ENCODE measurements at places on chromosomes 16 and 17.
A peak's percentile ranks its signal among the peaks of the same experiment; 100 is the strongest.

DNA sequence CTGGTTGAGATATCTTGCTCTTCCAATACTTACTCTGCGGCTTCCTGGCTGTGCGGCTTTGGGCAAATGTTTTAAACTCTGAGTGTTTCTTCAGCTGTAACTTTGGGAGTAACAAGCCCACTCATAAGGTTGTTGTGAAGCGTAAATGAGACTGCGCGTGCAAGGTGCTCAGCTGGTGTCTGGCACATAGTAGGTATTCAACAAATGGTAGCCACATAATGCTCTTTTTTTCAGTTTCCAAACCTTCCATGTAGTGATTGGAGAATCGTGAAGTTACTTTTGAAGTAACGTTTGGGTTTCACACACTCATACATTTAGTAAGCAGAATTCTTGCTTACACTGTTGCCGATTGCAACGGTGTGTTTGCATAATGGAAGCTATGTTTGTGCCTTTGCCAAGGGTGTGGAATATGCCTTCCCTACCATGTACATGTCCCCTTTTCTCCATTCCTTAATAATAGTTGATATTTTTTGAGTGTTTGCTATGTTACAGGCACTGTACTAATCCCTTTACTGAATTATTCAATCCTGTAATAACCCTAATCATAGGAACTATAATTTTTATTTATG, 829 bp downstream of the DHRS7B start:
- DNase-seq, result no peak

DNA sequence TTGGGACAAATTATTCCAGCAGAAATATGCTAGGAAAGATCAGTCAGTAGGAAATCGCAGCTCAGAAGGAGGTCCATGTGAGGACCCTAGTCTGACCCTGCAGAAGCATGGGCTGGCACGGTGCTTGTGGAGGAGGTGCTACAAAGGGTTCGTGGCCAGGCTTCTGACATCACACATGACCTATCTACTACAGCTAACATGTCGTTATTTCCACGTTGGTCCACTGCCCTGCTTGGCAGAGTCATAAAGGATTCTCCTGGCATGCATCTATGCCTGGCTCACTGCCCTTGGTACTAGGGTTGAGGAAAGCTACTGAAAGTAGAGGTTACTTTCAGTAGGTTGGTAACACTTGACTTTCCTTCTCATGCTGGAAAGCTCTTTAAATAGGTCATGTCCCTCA, 118.1 kb upstream of the SHISA6 start:
- DNase-seq, result no peak

DNA sequence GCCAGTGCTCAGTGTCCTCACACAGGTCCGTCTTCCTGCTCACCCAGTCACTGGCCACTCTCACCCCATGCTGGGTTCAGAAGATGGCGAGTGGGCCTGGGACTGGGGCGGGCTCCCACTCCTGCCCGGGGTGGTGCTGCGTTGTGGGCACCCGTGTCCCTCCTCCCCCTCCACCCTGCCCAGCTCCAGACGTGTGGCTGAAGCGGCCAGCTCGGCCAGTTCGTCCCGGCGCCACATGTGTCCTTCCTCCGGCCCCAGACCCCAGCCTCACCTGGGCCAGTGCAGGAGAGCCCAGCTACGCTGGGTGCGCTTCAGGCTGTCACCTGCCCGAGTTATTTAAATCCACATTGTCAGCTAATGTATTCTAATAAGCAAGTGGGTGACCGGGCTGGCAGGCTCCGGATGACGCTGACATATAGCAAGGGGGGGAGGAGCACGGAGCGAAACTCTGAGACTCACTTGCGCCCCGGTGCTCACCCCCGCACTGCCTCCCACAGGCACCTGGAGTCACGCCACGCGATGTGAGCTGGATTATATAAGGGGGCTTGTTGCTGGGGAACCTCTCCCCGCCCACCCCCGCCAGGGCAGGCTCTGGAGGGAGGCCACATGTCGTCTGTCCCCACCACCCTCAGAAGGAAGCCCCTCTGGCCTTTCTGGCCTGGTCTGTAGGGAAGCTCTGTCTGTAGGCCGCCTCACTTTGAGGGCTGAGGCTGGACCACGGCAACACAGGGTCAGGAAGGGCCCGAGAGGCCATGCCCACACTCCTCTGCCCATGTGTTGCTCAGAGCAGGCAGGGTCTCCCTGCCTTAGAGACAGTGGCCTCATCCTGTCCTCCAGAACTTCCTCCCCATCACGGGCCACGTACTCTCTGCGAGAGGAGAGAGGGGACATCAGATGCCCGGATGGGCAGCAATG, 7.1 kb upstream of the BAIAP2 start:
- DNase-seq, result no peak

DNA sequence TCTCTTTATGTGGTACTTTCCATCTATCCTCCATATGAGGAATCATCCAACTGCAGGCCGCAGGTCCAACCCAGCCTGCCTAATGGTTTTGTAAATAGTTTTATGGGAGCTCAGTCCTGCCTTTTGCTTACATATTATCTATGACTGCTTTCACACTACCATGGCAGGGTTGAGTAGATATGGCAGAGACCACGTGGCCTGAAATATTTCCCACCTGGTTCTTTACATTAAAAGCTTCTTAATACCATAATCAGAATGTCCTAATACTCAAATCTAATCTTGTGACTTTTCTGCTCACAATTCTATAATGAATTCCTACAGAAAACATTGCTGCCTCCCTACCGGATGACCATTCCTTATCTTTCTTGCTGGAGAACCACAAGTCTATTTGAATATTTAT, 71.7 kb downstream of the SHCBP1 start:
- no peak for DNase-seq

- DNase-seq, result peak; percentile 65
Measured at GRCh38 chr17:75695141-75695829, 26.0 kb upstream of the ITGB4 start.

DNA sequence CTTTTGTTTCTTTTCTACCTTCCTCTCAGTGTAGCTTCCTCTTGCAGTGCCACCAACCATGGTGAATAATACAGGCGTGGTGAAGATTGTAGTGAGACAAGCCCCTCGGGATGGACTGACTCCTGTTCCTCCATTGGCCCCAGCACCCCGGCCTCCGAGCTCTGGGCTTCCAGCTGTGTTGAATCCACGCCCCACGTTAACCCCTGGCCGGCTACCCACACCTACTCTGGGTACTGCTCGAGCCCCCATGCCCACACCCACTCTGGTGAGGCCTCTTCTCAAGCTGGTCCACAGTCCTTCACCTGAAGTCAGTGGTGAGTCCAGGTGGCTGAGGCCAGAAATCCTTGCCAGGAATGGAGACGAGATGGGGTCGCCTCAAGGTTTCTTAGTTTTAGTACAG, 23.9 kb downstream of the SRCAP start:
- no peak for DNase-seq

- no peak for DNase-seq
Measured at GRCh38 chr16:16890964-16891363, 512.0 kb downstream of the NPIPA7 start.

DNA sequence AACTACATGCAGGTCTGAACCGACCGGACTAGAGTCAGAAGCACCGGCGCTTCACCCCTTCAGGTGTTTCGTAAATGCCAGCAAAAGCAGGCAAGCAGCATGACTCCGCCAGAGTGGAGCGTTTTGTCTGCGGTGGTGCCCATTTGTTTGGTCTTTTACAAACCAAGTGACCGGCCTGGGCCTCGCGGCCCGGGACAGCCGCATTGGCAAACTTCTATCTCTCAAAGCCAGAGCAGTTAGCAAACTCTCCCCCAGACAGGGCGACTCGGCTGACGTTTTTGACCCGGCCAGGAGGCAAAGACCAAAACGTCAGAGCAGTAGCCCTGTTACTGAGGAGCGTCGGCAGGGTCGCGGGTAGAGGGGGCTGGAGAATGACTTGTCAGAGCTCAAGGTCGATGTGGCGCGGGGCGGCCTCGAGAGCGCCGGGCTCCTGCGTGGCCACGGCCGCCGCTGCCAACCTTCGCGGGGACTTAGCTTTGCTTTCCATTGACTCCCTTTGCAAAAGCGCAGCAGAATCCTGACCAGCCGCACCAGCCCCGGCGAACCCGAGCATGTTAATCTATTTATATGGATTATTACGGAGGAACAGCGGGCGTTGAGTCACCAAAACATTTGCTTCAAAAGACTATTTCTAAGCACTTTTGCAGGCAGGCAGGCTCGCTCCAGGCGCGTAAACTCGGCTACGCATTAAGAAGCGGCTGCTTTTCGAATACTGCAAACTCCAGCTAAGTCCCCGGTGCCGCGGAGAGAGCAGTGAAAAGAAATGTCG, 763 bp upstream of the SOX9 start:
- DNase-seq, result peak; percentile 8

DNA sequence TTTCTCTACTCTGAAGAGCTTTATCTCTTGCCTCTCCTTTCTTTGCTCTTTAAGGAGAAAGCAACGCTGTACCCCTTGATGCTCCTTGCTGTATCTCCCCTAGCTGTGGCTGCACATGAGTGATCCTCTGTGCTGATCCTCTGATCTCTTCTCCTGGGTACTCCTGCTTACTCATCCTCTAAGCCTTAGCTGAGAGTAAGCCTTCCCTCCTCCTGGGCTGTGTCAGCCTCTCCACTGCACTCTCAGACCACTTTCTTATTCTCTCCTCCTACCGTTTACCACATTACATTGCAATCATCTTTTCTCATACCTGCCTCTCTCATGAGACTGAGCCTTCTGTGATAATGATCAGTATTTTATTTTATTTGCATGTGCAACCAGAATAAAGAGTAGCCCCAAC, 25.1 kb downstream of the SOX9 start:
- DNase-seq, result peak; percentile 64

- DNase-seq, result no peak
Measured at GRCh38 chr16:79560318-79560717, 40.2 kb downstream of the MAF start.

GRCh38 chr16:84726079-84726668, 26.4 kb downstream of the USP10 start:
- DNase-seq, result peak; percentile 74

- peak; percentile 84 for DNase-seq
Measured at GRCh38 chr17:78313735-78314648, 45.9 kb downstream of the SOCS3 start.

DNA sequence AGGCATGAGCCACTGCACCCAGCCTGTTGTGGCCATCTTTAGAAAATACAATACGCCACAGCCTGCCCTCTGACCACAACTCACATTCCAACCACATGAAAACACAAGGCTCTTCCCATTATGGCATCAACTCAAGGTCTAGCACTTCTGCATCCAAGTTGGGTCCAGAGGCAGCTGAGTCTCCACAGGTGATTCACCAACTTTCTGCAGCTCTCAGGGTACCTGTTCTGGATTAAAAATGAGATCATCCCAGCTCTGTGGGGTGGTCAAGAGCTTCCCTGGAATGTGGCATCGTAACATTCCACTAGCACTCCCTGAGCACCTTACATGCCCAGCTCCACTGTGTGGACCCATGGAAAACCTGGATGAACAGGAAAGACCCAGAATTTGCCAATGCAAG, 9.9 kb upstream of the GUCY2D start:
- DNase-seq, result peak; percentile 52
